ENCODE measurements at places on chromosomes 5 and 9.

- no peak for DNase-seq
These were observed 112.7 kb upstream of the NREP start for GRCh38 chr5:111869681-111870080.

DNA sequence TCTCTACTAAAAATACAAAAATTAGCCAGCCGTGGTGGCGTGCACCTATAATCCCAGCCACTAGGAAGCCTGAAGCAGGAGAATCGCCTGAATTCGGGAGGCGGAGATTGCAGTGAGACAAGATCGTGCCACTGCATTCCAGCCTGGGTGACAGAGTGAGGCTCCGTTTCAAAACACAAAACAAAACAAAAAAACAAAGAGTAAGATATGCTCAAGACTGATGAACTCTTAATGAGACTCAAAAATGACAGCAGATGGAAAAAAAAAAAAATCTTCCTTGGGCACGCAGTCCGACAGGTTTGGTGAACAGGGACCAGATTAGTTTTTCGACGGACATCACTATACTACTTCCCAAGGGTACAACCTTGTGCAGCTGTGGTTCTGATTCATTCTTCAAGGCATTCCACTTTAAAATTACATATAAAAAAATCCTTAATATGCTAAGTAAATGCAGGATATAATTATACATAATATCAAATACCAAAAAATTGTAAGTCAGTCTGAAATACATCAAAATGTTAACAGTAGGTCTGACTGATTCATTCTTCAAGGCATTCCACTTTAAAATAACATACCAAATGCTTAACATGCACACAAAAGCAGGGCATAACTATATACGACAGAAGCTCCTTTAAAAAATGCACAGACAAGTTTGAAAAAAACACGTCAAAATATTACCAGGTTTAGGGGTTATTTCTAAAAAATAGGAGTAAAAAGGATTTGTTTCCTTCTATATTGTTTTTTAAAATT is 12.3 kb downstream of the PSIP1 start:
- DNase-seq = no peak

GRCh38 chr5:95801961-95802360 is 20.6 kb downstream of the GLRX start:
- no peak for DNase-seq

DNA sequence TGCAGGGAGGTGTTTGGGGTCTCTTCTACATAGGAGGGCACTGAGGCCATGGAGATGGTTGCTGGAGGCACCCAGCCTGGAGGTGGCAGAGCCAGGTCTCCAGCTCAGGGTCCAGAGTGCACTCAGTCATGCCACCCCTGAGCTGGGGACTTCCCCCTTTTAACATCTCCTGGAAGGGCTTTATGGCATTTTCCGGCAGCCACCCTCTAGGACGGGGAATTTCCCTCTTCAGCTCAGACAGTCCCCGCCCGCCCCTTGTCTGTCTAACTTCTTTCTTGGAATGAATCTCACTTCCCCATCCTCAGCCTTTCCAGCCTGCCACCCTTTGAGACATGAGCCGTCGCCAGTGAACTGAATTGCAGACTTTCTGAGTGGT is 49.9 kb downstream of the COL15A1 start:
- DNase-seq = peak; percentile 54

DNA sequence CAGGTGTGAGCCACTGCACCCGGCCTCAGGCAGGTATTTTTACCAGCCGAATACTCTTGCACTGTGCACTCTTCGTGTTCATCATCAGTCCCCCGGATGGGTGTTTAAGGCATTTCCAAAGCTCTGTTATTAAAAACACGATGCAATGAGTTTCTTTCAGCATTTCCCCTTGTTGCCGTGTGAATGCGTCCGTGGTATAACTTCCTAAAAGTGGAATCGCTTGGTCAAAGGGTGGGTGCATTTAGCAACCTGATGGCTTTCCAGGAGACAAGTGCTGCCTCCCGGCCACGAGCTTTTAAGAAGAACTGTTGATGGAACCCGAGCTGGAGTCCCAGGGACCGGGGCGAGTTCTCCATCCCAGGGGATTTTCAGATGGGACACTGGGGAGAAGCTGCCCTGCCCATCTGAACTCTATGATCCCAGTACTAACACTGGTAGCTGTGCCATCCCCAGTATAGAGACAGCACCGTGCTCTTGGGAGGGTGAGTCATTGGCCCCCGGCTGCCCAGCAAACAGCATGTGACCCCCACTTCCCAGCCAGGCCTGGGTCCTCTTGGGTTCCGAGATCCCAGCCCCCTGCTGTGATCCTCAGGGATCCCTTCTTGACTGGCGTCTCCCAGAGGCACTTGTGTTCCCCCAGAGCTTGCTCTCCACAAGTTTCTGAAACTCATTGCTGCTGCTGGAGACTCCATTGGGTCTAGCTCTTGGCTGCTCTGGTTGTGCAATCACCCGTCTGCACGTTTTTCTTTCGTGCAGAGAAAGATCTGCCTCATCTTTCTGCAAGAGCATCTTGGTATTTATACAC is 169.5 kb upstream of the IER5L start:
- DNase-seq = no peak

GRCh38 chr9:135339378-135339973 is 140.1 kb upstream of the PPP1R26 start:
- DNase-seq = no peak
